LNCaP clone FGC (cell line): ENCODE measurements at places on chromosomes 7 and 10.

DNA sequence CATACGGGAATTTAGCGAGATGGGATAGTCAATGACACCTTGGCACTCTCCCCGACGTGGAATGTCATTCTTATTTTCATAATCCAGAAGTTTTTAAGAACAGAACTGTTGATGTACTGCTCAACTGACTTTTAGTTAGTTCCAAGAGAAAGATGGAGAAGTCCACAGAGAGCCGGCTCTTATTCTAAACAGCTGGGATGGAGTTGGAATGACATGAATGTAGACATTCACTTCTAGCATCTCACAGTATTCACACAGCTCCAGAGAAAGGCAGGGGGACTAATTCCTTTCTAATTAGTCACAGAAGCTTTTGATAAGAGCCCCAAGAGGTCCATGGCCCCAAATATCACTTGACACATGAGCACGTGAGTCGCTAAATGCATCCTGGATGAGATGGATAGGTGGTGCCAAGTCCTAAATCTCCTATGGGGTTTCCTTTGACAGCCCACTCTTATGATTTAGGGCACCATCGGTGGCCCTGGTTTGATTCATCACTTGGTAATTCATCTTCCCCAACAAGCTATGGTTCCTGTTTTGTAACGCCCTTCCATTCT, 420.3 kb upstream of the AUTS2 start:
- no peak for DNase-seq

DNA sequence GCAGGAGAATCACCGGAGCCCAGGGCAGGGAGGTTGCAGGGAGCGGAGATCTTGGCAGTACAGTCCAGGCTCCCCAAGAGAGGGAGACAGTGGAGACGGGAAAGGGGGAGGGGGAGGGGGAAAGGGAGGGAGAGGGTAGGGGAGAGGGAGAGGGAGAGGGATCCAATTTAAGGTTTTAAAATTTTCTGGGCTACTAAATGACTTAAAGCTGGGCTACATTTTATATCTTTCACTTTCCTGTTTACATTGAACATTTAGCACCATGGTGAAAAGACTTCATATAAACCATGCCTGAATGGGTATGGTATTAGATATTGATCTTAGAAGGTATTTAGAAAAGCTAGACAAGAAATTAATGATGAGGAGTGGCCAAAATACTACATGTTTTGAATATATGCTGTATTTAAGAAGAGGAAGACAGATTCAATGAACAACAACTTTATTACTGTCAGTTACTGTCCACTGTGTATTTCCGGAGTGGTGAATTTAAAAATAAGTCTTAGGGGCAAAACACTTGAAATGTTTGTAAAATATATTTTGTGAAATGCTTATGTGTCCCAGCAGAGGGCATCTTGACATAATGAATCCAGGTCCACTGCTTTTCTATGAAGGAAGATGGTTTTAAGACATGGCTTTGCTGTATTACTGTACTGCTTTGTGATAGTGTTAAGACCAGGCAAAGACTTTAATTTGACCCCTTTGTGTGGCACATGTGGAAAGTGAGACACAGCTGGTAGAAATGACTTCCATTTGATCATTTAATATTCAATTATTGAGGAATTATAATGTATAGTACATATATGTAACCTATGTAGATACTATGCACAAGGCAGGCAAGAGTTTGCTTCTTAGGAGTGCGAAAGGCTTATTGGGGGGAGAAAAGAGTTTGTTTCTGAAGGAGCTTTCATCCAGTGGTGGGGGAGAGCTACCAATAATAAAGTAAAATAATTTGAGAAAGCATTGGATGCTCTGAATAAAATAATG, 52.8 kb downstream of the NRF1 start:
- peak; percentile 27 for DNase-seq

- DNase-seq, result no peak
Measured at GRCh38 chr7:12796397-12797127, 109.1 kb downstream of the ARL4A start.

GRCh38 chr7:143227806-143228205, 6.0 kb downstream of the TAS2R40 start:
- DNase-seq, result no peak

- no peak for DNase-seq
Measured at GRCh38 chr7:37414352-37414983, 34.2 kb downstream of the ELMO1 start.

- DNase-seq, result no peak
Measured at GRCh38 chr7:134044682-134045081, 82.5 kb upstream of the LRGUK start.

DNA sequence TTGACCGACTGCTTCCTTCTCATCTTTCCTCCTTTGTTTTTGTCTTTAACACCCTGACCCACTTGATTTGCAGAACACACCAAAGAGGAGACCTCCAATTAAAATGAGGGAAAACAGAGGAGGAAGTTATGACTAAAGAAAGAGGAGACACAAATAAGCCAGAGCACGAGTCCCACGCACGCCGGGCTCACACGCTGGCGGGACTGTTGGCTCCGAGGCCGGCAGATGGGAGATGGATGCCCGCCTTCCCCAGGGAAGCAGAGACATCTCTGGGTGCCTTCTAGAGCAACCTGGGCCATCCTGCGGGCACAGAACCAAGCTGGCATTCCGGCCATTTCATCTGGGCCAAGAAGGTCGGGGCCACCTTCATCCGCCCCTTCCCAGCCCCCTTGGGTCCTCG, 5.6 kb downstream of the ADGRA1 start:
- no peak for DNase-seq

GRCh38 chr7:47283497-47284131, 298.3 kb downstream of the TNS3 start:
- DNase-seq, result no peak

- DNase-seq, result no peak
Measured at GRCh38 chr10:29450405-29450804, 161.5 kb downstream of the LYZL1 start.

- no peak for DNase-seq
Measured at GRCh38 chr10:79250259-79250658, 97.0 kb upstream of the PPIF start.

DNA sequence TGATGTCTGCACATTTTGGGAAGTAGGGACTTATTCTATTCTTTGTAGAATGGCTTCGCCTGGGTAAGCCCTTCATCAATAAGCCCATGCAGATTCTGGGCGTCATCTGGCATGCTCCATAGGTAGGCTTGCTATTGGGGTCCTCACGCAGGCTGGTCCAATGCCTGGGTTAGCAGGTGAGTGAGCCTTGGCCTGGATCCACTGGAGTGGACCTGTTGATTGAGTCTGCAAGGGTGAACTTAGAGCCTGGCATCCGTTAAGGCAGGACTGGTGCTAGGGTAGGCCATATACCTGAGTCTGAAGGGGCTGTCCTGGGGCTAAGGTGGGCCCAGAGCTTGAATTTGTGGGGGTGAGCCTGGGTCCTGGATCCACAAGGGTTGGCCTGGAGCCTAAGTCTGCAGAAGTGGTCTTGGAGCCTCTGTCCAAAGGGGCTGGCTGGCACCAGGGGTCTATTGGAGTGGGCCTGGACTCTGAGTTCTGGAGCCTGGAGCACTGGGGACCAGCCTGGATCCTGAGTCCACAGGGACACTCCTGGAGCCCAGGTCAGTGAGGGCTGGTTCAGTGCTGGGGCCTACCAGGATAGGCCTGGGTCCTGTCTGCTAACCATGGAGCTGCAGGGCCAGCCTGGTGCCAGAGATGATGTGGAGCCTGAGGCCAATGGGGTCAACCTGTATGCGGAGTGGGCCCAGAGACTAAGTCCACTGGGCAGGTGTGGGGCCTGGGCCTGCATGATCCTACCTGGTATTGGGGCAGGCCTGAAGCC, 297.7 kb downstream of the PTPRN2 start:
- DNase-seq, result no peak

GRCh38 chr10:10514797-10515196, 502.9 kb upstream of the CELF2 start:
- DNase-seq, result no peak

DNA sequence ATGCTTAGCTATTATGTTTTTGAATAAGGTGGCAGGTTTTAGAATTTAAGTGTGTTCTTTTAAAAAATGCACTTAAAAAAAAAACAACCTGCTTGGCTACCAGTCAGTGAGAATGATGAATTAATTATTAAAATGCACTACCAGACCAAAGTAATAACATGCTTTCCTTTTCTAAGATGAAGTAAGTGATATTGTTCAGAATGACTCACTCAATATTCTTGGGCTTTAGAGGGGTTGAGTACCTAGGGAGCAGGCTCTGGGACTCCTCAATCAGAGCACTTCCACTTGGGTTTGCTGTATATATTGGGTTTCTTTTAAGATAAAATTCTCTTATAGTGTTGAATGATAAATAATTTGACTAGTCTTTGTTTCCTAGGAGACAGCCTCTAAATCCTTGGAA, 8.6 kb downstream of the STAM start:
- no peak for DNase-seq

- peak; percentile 90 for DNase-seq
Measured at GRCh38 chr7:131400681-131401176, 73.1 kb downstream of the MKLN1 start.

GRCh38 chr10:5419466-5420094, 7.2 kb downstream of the NET1 start:
- DNase-seq, result no peak

DNA sequence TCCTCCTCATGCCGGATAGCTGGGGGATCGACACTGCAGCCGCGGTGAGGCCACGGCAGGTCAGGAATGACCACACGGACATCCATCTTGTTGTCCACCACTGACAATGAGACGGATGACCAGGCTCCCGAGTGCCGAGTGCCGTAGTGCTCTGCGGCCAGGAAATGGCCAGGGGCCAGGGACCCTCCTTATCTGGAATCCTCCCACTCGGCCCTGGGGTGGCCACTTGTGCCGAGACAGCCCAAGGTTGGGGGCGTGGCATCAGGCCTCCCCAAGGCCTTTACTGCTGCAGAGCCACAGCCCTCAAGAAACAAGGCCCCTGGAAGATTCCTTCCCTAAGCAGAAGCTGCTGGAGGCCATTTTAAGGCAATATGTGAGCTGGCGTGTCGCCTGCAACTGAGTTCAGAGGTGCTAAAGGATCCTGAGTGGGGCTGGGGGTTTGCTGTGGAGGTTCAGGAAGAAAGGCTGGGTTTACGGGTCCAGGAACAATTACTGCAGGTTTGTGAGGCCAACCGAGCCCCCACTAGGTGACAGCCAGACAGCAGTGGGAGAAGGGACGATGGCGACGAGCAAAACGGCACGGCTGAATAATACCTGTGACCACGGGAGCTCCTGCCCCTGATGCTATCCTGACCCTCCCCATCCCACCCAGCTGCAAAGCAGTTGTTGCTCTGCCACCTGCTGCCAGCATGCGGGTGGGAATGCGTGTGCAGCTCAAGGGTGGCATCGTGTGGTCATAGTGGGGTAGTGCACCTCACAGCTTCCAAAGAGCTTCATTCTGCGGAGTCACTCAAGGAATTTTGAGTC, 31.6 kb upstream of the LEP start:
- DNase-seq, result peak; percentile 52

GRCh38 chr10:122419876-122420623, 34.4 kb upstream of the ARMS2 start:
- no peak for DNase-seq

DNA sequence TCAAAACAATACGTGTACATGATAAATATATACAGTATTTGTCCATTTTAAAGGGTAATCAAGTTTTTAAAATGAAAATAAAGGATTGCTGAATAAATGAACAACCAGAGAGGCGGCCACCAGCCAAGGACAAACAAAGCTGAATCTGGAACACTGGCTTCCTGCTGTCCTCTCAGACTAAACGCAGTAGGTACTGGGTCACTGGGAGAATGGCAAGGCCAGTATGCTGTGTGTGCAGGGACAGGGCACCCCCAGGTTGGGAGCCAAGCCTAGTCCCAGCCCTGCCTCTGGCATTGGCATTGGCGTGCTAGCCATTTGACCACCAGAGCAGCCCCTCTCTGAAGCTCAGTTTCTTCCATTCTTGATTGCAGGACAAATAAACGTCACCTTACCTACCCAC, 33.8 kb downstream of the DLG5 start:
- no peak for DNase-seq

DNA sequence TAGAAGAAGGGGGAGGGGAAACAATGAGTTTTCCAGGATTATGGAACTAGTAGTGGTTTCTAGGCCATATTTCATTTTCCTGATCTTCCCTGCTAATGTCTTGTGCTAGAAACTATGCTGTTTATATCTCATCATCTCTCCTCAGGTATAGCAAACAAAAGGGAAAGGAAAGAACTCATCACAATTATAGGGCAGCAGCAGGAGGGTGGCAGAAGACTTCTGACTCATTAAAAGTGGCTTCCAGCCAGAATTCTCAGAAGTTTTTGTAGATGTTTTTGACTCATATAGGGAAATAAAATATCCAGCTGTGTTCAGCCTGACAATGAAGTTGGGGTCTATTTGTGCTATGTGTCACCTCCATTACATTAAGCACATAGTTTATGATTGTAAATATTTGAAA, 6.5 kb downstream of the AHR start:
- peak; percentile 37 for DNase-seq

DNA sequence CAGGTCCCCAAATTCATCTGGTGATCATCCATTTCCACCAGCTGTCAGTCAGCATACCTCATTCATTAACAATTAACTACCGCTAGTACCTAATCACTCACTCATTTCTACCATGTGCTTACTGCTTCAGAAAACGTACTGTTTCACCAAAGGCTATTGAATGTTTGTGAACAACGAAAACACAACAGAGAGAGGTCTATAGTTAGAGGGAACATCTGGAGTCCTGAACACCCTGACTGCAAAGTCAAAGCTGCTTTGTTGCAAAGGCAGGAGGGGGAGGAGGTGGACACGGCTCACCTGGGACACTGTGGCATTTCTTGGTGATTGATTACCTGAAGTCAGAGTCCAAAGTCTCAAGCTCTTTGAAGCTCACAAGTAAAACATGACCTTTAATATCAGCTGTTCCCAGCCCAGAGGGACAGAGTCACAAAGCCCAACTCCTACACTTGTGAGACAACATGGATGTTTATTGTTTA, 342.3 kb upstream of the ADARB2 start:
- DNase-seq, result no peak

- DNase-seq, result no peak
Measured at GRCh38 chr7:116159711-116160110, 50.6 kb upstream of the TES start.

DNA sequence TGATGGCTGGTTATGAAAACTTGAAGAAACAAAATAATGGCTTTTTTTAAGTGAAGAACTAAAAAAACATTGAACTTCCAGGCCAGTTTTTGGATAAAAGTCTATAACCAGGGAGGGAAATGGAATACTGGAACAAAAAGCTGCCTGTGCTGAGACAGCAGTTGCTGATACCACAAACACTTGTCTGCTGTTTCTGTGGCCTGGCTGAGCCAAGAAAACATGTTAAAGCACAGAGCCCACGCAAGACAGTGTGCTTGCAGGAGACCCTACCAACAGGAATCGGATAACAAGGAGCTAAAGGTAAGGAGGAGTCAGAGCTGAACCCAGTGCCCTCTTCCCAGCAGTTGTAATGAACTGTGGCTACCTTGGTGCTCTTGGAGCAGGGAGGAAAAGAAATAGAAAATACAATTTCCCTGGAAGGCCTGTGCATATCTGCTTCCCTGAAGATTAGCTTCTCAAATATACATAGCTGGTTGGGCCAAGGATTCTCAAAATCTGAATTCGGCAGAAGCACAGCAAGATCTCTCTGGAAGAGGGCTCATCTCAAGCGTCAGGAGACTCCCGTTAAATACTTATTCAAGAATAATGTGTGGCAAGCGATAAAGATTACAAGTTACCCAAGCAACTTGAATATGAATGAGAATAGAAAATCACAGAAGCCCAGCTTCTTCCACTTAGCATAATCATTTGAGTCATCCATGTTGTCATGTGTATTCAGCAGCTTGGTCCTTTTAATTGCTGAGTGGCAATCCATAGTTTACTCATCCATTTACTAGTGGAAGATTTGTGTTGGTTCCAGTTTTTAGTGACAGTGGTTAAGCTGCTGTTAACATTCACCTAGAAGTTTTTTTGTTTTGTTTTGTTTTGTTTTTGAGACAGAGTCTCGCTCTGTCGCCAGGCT, 87.6 kb downstream of the NOD1 start:
- no peak for DNase-seq
